ENCODE measurements at places on chromosomes 1 and 21.

- peak; percentile 63 for DNase-seq
Observed at GRCh38 chr1:241045659-241046058, 311.3 kb downstream of the RGS7 start.

GRCh38 chr1:102045752-102046151, 49.0 kb upstream of the OLFM3 start:
- no peak for DNase-seq

- DNase-seq, result peak; percentile 44
Observed at GRCh38 chr21:31425138-31425537, 81.1 kb upstream of the TIAM1 start.

- no peak for DNase-seq
Observed at GRCh38 chr1:107762751-107763390, 202.1 kb downstream of the VAV3 start.

- DNase-seq, result no peak
Observed at GRCh38 chr1:61011561-61012263, 70.6 kb upstream of the NFIA start.

- DNase-seq, result no peak
Observed at GRCh38 chr1:165696625-165697100, 1.7 kb downstream of the ALDH9A1 start.

- no peak for DNase-seq
Observed at GRCh38 chr1:205714190-205714905, 34.0 kb upstream of the SLC45A3 start.

GRCh38 chr1:85650645-85651044, 57.6 kb downstream of the ZNHIT6 start:
- DNase-seq, result peak; percentile 38

DNA sequence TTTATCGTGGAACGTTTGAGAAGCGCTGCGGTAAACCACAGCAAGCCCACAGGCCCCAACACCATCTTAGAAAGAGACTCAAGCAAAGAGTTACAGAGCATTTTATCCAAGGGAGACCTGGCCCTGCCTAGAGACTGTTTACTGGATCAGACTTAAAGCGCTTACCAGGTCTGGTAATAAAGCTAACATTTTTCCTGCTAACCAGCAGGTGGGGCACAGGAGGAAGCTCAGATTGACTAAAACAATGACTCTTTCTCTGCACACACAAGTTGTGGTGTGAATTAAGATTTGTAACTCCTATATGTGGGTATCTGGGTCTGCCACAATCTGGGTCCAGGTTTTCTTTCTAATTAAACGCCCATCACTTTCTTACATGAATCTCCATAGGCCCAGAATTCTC, 136.5 kb upstream of the ETS2 start:
- DNase-seq, result peak; percentile 23

GRCh38 chr1:202068596-202068995, 54.1 kb upstream of the GPR37L1 start:
- DNase-seq, result no peak

DNA sequence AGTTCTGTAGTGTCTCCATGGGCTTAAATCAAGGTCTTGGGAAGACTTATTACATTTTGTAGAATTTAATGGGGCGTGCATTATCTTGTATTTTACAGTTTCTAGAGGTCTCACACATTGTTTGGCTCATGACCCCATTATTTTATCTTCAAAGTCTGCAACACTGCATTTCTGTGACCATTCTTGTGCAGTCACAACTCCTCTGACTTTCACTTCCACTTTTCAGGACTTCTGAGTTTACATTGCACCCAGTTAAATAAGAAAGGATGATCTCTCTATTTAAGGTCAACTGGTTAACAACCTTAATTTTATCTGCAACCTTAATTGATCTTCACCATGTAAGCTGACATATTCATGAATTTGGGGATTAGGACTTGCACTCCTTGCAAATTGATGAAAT, 1186.6 kb downstream of the MRPL39 start:
- no peak for DNase-seq

- no peak for DNase-seq
Observed at GRCh38 chr21:42918291-42918690, 7.1 kb downstream of the ERVH48-1 start.

- DNase-seq, result no peak
Observed at GRCh38 chr1:37448691-37449417, 25.5 kb upstream of the ZC3H12A start.

DNA sequence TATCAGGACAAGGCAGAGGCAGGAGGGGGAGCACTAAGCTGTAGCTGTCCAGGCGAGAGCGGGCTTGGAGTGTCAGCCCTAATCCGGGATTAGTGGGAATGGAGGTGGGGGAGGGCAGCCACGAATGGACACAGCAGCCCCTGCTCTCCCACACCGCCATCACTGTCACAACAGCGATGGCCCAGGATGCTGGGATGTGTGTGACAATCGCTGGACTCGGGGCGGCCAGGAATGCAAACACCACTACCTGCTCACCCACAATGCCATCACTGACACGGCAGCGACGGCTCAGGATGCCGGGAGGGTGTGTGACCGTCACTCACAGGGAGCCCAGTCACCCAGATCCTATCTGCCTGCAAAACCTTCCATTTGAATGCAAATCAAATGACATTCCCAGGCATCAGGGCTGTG, 2.9 kb downstream of the C2CD2 start:
- DNase-seq, result peak; percentile 49

Data from NT2/D1 (cell line).